ENCODE measurements at places on chromosomes 7 and 10.

- no peak for DNase-seq
Measured at GRCh38 chr7:139566075-139566474, 42.6 kb downstream of the CLEC2L start.

GRCh38 chr7:131000873-131001272, 266.9 kb upstream of the KLF14 start:
- no peak for DNase-seq

- DNase-seq, result peak; percentile 41
Measured at GRCh38 chr10:12264204-12264940, 68.4 kb downstream of the CDC123 start.

GRCh38 chr10:102102421-102102820, 17.7 kb downstream of the LDB1 start:
- DNase-seq, result no peak

GRCh38 chr7:108459922-108460551, 3.8 kb upstream of the NRCAM start:
- no peak for DNase-seq

- no peak for DNase-seq
Measured at GRCh38 chr7:94426980-94427875, 32.5 kb downstream of the COL1A2 start.

GRCh38 chr7:505171-505570, 14.5 kb downstream of the PDGFA start:
- no peak for DNase-seq

GRCh38 chr10:100267239-100268104, at the start of gene CWF19L1:
CWF19L1 (minus strand) TSS chr10:100267638; CDS start chr10:100267593, 45 bp downstream.
- DNase-seq, result peak; percentile 19

DNA sequence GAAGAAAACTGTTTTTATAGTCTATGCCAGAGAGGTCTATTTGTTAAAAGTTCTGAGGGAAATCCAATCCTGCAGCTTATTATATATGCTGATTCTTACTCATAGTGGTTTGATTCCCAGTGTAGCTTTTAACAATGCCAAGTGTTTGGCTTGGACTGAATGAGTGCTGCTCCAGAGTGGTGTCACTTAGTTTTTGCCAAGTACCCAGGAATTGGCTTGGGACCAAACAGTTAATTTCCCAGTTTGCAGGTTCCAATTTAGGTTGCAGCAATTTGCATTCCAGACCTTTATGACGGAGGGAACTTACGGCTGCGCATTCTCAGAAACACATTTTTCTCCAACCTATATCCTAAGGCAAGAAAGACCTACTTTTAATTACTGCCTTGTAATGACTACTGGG, 32.4 kb downstream of the NSUN6 start:
- no peak for DNase-seq
